AG04450 (cell line): ENCODE measurements at places on chromosomes 1 and 21.
A peak's percentile ranks its signal among the peaks of the same experiment; 100 is the strongest.

GRCh38 chr1:2270260-2271100 lies 42.4 kb downstream of the SKI start:
- DNase-seq, result no peak

DNA sequence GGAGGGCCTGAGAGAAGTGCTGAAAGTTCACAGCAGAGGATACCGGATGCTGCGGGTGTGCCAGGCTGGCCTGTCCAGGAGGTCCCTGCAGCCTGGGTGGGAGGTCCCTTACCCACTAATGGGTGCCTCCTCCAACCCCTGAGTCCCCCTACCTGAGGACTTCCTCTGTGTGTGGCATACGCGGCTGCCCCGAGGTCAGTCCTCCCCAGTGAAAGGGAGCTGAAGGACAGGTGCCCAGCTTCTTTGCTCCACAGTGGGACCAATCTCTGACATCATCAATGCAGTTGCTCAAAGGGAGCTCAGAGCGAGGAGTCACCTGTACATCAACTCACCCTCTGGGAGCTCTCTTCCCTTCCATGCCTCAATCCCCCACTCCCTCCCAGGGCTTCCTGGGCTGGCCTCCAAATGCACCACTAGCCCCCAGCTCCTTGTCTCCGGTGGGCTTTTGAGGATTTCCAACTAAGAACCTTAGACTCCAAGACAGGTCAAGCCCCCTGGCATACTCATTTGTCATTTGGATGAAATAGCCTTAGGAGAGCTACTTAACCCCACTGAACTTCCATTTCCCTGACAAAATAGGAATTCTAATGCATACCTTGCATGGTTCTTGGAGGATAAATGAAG lies 53.9 kb downstream of the PDE9A start:
- DNase-seq, result no peak

- no peak for DNase-seq
These were observed 230.9 kb upstream of the IRF2BP2 start for GRCh38 chr1:234840843-234841242.

GRCh38 chr1:15786581-15786980 lies 20.9 kb downstream of the UQCRHL start:
- no peak for DNase-seq

DNA sequence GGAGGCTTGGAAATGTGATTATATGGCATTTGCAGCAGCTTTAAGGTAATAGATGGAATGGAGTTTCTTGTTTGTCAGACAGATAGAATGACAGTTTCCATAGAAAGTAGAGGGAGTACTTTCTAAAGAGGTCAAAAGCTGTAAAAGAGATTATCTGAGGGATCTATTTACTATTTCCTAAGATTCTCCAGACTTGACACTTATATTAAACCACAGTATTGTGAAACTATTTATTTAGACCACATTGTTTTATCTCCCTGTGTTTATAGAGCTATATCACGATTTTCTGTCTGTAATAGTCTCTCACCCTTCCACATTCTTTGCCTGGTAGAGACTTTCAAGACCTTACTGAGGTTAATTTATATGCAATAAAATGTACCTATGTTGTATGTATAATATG lies 66.7 kb downstream of the MAN1A2 start:
- no peak for DNase-seq

- no peak for DNase-seq
These were observed 622.9 kb upstream of the ADGRL4 start for GRCh38 chr1:79629414-79629813.

DNA sequence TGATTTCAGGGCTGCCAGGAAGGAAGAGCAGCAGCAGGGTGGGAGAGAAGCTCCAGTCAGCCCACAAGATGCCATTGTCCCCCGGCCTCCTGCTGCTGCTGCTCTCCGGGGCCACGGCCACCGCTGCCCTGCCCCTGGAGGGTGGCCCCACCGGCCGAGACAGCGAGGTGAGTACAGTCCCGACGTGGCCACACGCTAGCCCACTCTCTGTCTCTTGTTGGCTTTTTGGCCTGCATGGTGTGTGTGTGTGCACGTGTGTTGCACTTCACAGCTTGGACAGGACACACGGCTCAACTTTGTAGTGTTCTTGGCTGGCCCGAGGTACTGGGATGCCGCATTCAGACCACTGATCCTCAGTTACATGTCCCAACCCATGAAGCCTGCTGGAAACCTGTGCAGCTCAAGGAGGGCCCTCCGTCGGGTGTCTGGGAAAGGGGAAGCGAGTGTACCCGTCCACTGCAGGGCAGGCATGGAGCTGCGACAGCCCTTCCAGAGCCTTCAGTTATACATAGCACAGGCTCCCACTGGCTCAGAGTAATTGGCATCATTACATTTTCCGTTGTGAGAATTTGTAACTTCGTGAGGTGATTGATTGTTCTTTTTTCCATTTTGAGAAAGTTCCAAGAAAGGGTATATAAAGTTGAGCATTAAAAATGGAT lies 454 bp downstream of the CORT start:
- no peak for DNase-seq

- no peak for DNase-seq
These were observed 497 bp upstream of the IFNAR2 start for GRCh38 chr21:33229099-33229783.

GRCh38 chr1:84297546-84298244 lies 3.8 kb upstream of the SAMD13 start:
- DNase-seq, result no peak

DNA sequence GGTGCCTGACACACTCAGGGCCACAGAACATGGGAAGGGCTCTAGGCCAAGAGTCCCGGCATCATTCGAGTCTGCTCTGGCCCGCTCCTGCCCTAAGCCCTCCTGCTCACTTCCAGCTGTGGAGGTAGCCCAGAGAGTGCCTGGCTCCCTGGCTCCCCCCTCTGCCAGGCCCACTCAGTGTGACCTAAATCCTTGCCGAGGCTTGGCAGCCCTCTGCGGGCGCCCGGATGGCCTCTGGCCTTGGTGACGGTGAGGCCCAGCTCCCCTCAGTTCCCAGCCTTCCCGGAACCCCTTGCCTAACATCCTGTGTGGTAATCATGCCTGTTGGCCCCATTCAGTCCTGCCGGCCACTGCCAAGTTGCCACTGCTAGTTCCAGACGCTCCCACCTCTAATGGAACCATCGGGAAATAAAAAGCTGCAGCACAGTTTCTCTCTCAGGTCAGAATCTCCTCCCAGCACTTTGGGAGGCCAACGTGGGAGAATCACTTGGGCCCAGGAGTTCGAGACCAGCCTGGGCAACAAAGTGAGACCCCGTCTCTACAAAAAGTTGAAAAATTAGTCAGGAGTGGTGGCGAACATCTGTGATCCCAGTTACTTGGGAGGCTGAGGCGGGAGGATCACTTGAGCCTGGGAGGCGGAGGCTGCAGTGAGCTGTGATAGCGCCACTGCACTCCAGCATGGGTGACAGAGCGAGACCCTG lies 1.2 kb upstream of the H6PD start:
- no peak for DNase-seq

DNA sequence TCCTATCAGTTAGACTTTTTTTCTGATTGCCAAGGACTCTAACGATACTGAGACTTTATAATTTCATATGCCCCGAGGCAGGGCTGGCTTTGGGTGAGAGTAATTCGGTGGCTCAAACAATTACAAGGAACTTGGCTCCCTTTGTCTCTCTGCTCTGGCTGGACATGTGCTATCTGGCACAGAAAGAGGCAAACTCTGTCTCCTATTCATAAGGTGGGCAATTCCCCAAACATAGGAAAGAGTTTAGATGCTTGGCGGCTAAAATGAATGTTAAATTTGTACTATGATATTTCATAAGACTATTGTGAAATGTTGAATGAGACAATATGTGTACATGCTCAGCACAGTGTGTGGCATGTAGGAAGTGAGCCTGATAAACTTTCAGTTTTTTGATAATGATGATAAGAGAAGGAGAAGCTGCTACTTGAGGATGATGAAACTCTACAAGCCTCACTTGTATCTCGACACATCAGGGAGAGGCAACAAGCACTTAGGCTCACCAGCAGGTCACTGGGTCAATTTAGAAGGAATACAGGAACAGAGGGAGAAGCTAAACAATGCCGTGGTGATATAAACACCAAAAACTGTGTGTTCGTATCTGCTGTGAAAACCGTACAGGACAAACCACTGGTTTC lies 12.6 kb upstream of the NTPCR start:
- DNase-seq, result no peak

GRCh38 chr1:65238010-65238409 lies 71.3 kb upstream of the DNAJC6 start:
- DNase-seq, result no peak

GRCh38 chr1:219917851-219918466 lies 10.4 kb downstream of the SLC30A10 start:
- no peak for DNase-seq

DNA sequence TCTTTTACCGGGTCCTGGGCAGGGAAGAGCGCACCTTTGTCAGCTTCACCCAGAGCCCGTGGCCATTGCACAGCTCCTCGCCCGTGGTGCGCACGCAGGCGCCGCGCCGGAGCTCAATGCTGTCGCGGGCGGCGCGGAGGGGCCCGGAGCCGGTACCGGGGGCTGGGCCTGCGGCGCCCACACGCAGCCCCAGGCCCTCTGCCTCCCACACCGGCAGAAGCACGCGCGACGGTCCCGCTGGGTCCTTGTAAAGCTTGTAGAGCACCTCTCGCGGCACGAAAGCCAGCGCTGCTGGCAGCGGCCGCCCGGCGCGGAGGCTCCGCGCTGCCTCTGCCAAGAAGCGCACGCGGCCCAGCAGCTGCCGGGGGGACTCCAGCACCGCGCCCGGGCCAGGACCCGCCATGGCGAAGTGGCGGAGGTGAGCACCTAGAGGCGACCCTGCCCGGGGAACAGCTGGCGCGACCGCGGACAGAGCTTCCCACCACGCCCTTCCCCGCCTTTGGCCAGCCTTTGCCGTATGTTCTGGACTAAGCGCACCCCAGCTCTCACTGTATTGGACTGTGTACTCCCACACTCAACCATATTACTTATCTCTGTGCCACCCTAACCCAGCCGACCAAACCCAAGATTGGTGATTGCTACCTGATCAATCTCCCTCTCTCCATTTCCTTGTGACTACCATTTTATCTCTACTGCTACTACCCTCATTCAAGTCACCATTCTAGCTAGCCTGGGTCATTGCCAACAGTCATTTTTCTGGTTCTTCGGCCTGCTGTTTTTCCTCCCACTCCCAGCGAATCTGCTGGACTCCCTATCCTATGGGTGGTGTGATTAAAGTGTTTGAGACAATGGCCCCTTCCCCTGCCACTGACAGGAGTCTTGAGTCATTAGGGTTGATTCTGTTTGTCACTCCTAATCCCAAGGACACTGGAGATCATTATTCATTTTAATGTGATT lies at the start of gene HECTD3:
Gene HECTD3 (minus strand): TSS at position 470 of the 957 bp plus-strand sequence. CDS start 67 bp downstream, at position 403.
- peak; percentile 10 for DNase-seq
